Stimulated activated CD4-positive, alpha-beta T cell treated with anti-CD3 and anti-CD28 coated beads, Interleukin-4, amount 100 ng/mL, for 4 hours (primary cell): ENCODE measurements at places on chromosomes 12 and 14.

DNA sequence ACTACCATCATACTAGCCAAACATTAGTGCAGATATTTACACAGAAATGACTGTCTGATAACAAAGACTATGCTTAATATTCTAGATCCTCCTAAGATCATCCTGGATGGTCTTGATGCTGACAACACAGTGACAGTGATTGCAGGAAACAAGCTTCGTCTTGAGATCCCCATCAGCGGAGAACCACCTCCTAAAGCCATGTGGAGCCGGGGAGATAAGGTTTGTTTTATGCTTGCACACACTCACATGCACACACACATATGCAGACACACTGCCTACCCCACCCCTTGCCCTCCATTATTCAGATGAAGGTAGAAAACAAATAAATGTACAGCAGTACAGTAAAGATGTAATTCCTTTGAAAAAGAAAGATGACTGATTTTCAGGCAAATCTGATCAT, 44.4 kb upstream of the CHPT1 start:
- no peak for DNase-seq

- DNase-seq: peak; percentile 40
Observed at GRCh38 chr12:46523863-46524770, 151.5 kb upstream of the SLC38A2 start.

DNA sequence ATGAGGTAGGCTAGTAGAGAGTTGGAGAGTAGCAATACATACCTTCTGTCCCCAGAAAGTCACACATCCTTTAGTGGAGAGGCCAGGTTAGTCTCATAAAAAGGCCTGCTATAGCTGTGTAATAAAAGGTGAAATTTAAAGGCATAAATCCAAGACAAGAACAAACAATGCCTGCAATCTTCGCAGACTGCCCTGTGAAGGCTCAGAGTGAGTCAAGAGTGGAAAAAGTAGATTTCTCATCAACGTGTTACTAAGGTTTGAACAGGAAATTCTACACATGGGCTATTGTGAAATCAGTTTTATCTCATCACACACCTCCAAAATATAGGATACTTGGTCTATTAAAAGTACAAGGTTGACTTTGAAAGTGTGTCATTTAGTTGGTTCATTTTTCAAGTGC, at the start of gene KLRC1:
Gene KLRC1, minus strand, starts transcription at position 222 of the 400 bp plus-strand sequence. CDS start 2,221 bp downstream, outside the sequence.
- no peak for DNase-seq

GRCh38 chr14:90487462-90487861, 90.6 kb downstream of the CALM1 start:
- DNase-seq: no peak

GRCh38 chr12:3085341-3086139, 8.4 kb downstream of the TSPAN9 start:
- no peak for DNase-seq

DNA sequence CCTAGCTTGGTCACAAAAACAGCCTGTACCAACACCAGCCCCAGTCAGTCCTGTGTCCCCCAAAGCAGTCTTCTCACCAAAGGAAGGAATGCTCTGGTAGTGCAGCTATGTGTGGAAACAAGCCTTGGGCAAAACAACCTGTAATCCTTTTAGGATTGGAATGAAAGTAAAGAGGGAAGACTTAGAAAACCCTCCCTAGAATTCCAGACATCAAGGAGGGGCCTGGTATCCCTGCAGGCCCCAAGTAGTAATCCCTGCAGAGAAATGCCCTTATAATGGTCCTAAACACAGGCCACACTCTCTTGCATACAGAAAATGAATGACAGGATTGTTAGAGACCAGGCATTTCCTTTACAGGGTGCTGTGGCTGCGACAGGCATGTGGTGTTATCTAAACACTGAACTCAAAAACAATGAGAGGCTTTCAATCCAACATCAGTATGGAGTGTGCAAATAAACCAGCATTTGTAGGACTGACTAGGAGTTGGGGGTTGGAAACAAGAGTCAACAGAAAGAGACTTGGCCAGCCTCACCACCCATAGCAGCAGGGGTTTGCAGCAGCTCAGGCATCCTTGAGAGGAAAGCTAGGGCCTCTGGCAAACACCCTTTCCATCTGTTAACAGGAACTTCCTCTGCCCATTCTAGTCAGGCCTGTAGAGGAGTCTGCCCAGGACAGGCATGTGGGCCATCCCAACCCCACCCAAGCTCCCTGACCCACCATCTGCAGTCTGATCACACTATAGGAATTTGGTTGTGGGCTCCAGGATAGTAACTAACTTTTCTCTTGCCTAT, 59.1 kb downstream of the DCAF5 start:
- DNase-seq: no peak

DNA sequence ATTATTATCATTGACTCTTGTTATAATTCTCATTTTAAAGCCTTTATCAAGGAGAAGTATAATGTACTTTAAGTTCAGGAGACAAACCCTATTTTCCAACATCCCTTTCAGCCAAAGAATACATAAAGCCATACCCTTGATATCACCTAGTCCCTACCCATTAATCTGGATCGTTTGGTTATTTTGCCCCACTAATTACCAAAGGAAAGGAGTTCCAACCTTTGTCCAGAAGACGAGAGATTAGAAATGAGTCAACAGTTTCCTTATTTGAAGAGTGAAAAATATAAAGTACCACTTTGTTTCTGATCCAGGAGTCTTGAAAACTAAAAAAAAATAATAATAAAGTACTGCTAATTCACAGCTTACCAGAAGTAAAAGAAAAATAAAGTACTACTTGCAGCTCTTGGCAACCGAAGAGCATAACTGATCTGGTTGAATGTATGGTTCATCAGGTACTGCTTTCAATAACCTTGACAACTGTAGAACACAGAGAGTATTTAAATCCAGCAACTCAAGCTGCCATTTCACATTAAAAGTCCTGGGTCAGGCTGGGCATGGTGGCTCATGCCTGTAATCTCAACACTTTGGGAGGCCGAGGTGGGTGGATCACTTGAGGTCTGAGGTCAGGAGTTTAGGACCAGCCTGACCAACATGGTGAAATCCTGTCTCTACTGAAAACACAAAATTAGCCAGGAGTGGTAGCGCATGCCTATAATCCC, 33.7 kb downstream of the LIMA1 start:
- DNase-seq: no peak

GRCh38 chr12:15368812-15369211, 46.5 kb downstream of the PTPRO start:
- no peak for DNase-seq

DNA sequence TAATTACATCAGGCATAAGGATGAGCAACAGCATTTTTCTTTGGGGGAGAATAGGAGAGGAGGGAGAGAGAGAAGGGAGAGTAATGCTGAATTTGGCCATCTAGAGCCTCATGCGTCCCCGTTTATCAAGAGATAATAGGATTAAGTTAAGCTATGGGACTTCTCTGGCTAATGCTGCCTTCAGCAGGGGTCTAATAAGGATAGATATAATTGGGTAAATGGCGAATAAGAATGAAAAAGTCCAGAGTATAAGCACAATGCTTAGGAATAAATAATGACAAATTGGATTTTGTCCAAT, 470.0 kb downstream of the EGLN3 start:
- DNase-seq: no peak

DNA sequence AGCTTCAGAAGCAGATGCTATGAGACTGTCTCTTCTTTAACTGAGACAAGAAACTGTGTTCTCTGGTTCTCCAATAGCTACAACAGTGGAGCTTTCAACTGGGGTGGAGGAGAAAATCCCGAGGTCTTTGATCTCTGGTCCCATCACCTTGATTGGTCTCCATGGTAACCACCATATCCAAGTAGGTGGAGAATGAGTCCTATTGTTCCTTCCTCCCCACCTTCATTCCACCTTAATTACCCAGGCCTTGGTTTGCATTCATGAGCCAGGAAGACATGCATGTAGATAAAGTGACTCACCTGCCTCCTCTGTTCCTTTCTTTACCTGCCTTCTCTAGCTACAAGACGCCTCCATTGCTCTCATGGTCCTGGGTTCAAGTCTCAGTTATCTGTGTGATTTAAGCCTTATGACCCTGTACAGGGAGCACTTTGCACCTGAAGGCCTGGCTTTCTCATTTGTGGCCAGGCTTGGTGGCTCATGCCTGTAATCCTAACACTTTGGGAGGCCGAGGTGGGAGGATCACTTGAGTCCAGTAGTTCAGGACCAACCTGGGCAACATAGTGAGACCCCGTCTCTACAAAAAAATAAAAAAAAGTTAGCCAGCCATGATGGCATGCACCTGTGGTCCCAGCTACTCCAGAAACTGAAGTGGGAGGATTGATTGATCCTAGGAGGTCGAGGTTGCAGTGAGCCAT, 157.7 kb upstream of the TBX3 start:
- DNase-seq: no peak

DNA sequence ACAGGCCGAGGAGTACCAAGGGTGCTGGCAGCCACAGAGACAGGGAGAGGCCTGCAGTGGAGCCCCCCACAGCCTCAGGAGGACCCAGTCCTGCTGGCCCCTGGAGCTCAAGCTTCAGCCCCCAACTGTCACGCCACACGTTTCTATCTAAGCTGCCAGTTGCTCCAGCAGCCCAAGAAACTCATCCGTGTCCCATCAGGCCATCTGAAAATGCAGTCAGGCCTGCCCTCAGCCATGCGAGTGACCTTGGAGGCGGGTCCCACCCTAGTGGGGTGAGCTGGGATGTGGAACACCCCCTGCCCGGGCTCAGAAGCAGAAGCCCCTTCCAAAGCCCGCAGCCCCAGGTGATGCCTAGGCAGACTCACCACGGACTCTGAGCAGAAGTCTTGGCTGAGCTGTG, 158.9 kb downstream of the RIMBP2 start:
- no peak for DNase-seq

DNA sequence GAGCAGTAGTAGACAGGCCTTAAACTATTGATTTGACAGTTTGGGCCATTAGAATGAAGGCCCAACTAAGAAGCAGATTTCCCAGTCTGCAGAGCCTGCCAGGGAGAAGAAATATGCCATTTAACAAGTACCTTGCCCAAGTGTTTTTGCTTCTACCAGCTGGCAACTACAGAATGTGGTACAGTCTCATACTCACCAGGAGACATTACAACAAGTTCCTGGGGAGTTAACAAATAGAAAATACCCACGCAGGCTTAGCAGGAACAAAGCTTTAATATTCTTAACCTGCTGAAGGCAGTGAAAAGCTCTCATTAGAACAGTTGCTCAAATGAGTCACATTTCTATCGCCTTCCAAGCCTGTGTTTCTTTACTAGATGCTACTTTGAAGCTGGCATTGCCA, 241.0 kb downstream of the TMEM117 start:
- DNase-seq: no peak

DNA sequence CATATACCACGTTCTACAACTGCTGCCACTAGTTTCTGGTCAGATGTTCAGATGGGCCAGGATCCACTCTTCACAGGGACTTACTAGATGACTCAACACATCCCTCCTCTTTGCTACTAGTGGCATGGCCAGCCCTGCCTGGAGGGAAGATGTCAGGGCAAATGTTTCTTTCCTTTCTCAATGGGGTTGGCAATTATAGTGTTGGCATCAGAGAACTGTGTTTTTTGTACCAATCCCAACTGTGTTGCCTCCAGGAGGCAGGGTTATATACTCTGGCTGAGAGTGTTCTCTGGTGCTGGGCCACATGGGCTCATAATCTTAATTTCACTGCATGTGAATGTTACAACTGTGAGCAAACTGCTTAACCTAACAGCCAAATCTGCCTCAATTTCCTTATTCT, 69.9 kb upstream of the AVPR1A start:
- DNase-seq: no peak

- DNase-seq: no peak
Observed at GRCh38 chr14:71338153-71338552, 430.9 kb downstream of the PCNX1 start.

GRCh38 chr14:54366736-54367735, 29.8 kb upstream of the CDKN3 start:
- peak; percentile 8 for DNase-seq

DNA sequence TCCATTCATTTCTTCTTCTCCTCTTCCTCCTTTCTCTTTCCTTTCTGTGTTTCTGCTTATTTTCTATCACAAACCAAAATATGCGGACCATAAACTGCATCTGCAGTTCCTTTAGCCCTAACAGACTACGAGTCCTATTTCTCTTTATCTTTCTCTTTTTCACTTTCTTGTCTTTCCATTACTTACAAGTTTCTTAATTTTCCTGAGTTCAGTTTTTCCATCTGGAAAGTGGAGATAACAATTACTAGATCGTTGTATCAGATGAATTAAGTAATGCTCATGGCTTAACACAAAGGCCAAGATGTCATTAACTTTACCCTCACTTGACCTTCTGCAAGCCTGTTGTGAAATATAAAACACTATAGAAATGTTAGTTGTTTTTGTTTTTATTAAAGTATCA, 983 bp upstream of the COPS7A start:
- no peak for DNase-seq

DNA sequence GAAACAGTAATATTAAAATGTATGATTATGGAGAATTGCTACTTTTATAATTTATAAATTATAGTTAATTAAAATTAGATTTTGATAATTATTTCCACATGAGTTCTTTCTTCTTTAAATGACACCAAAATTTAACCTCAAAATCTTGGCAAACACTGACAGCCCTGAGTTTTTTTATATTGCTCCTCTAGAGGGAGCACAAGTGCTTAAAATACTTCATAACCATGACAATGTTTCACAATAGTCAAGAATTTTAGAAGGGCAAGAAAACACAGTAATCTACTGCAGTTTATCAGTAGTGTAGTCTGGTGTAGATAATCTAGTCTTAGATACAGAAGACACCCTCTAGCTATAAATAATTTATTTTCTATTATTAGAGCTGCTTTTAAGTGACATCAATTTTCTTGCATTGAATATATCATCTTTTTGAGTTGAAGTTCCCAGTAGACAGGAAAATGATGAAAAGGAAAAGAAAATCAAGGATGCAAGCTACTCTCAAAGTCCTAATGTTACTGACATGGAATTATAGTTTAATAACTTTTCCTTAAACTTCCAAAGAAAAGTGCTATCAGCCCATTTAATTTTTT, 14.3 kb upstream of the PTGER2 start:
- no peak for DNase-seq

DNA sequence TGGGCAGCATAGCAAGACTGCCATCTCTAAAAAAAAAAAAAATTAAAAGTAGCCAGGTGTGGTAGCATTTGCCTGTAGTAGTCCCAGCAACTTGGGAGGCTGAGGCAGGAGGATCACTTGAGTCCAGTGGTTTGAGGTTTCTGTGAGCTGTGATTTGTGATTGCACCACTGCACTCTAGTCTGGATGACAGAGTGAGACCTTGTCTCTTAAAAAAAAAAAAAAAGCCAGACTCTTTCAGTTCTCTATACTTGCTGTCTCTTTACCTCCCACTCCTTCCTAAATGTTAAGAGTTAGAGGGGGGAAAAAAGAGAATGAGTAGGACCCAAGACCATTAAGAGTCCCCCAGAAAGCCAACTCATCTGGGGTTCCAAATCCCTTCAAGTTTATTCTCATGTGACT, 17.8 kb downstream of the EIF2S1 start:
- no peak for DNase-seq

DNA sequence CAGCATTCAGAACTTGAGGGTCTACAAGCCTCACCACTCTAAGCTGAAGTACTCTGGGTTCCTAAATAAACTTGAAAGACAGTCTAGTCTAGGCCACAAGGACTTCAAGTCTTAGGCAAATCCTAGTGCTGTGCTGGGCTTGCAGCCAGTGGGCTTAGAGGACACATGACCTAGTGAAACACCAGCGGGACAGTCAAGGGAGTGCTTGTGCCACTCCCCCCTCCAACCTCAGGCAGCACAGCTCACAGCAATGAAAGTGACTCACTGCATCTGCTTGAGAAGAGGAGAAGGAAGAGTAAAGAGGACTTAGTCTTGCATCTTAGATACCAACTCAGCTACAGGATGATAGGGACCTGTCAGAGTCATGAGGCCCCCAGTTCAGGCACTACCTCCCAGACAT, 438.1 kb downstream of the IPO8 start:
- no peak for DNase-seq
